ENCODE measurements at places on chromosomes 5 and 9.

DNA sequence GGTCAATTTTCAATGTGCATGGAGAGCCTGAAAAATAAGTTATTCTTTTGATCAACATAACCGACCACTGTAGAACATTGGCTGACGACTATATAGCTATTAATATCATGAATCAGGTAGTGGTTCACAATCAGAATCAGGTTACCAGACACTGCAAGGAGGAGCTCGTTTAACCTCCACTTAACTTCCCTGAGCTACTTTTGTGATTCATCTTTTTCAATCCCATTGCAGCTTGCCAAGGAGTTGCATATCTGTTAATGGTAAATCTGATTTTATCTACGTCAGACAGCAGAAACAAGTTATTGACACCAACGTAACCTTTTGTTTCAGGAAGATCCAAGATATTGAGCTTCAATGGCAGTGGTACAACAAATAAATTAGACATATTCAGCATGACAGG is 2263.8 kb upstream of the ACO1 start:
- DNase-seq, result no peak

GRCh38 chr5:98679963-98680362 is 93.5 kb upstream of the RGMB start:
- DNase-seq, result no peak

DNA sequence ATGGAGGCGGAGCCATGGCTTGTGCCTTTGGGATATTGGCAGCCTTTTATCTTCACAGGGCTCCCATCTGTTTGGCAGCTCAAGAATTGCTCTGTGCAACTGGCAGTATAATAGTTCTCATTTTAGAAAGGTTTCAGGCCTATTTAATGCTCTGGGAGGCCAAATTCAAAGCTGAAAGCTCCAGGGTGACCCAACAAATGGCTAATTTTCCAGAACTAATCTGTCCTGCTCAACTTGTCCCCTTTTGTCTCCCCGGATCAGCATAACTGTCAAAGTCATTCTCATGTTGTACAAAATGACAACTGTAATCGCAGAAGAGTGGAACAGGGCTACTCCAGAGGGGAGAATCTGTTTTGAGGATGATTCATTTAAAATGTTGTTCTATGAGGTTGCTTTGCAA is 52.6 kb upstream of the CXCL14 start:
- no peak for DNase-seq

DNA sequence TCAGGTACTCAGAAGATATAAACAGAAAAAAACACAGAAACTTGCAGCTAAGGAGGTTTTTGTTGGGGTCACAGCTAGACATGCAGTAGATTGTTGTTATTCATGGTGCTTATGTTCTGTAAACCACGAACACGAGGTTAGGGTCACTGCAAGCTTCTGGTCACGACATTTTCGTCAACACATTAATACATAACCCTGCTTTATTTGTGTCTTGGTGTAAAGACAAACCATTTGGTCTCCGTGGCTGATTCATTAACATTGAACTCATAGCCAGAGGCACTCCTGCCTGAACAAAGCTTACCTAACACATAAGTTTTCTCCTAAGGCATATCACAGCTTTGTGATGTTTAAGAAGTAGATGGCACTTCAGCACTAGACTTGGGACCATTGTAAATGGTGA is 16.9 kb downstream of the TEK start:
- DNase-seq, result no peak

- DNase-seq, result no peak
These were observed 2.5 kb downstream of the CD14 start for GRCh38 chr5:140630292-140631035.

- no peak for DNase-seq
These were observed 85.3 kb upstream of the SARDH start for GRCh38 chr9:133823189-133824105.

- DNase-seq, result no peak
These were observed 21.0 kb downstream of the ISL1 start for GRCh38 chr5:51404255-51404654.

DNA sequence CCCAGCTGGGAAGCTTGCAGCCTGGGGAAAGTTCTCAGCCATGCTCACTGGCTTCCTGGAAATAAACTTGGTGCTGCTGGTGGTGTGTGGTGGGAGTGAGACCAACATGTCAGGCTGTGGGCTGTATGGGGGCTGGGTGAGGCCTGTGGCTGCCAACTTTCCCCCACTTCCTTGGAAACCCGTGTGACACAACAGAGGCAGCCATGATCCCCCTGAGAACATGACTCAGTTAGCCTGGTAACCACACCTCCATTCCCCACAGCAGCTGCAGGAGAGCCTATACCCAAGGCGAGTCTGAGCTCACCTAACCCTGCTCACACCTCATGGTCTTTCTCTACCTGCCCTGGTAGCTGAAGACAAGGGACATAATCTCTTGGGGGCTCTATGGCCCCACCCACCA is 72.7 kb upstream of the RGMB start:
- DNase-seq, result no peak

DNA sequence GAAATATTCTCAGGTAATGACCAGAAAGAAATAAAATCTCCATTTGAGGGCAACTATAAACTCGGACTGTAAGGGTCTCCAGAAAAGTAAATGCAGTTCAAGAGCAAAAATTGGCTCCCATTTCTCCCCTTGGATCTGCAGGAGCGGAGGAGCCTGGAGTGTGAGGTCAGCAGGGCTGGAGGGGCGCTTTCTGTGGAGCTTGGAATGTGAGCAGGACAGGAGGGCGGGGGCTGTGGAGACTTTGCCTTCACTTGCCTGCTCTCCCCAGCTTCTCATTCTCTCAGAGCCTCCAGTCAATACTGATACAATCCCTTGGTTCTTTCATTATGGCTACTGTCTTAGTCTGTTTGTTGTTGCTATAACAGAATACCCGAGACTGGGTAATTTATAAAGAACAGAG is 162.8 kb upstream of the ANKH start:
- no peak for DNase-seq

DNA sequence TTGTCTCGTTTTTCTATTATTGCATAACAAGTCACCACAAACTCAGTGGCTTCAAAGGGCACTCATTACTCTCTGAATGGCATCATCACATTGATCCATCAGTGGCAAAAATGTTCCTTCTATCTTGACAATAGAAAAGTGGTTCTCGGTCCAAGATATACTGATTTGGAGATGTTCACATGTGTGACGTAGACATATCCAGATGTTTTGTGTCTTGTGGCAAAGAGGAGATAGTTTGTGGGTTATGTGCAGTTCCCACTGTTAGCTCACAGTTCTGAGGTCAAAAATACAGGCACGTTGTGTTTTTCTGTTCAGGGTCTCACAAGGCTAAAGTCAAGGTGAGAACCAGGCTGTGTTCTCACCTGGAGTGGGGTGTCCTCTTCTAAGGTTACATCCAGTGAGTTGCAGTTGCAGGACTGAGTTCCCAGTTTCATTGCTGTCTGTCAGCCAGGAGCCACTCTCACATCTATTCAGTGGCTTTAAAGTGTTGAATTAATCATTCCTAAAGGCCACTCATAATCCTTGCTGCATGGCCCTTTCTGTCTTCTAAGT is 55.3 kb downstream of the GAS1 start:
- DNase-seq, result no peak

GRCh38 chr9:38443597-38443996 is 19.3 kb upstream of the IGFBPL1 start:
- no peak for DNase-seq

DNA sequence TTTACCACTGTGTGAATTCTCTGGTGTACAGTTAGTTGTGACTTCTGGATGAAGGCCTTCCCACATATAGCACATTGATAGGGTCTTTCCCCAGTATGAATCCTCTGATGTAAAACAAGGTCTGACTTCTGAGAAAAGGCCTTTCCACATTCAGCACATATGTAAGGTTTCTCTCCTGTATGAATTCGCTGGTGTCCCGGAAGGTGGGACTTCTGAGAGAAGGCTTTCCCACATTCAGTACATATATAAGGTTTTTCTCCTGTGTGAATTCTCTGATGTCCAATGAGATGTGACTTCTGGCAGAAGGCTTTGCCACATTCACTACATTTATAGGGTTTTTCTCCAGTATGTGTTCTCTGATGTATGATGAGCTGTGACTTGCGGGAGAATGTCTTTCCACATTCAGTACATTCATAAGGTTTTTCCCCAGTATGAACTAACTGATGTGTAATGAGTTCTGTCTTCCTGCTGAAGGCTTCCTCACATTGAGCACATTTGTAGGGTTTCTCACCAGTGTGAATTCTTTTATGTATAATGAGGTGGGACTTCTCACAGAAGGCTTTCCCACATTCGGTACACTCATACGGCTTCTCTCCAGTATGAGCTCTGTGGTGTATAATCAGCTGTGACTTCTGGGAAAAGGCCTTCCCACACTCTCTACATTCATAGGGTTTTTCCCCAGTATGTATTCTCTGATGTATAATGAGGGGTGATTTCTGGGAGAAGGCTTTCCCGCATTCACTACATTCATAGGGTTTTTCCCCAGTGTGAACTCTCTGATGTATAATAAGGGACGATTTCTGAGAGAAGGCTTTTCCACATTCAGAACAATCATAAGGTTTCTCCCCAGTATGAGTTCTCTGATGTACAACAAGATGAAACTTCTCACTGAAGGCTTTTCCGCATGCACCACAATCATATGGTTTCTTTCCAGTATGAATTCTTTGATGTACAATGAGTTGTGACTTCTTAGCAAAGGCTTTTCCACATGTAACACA is 9.1 kb downstream of the ZNF300 start:
- DNase-seq, result no peak

GRCh38 chr9:136806067-136806466 is 1.7 kb upstream of the RABL6 start:
- DNase-seq, result no peak

- DNase-seq, result no peak
These were observed 77.9 kb upstream of the ATG10 start for GRCh38 chr5:81893961-81894360.

GRCh38 chr5:125837866-125838265 is 585.3 kb upstream of the GRAMD2B start:
- DNase-seq, result no peak

- DNase-seq, result no peak
These were observed 18.5 kb downstream of the TPPP start for GRCh38 chr5:674630-675011.

DNA sequence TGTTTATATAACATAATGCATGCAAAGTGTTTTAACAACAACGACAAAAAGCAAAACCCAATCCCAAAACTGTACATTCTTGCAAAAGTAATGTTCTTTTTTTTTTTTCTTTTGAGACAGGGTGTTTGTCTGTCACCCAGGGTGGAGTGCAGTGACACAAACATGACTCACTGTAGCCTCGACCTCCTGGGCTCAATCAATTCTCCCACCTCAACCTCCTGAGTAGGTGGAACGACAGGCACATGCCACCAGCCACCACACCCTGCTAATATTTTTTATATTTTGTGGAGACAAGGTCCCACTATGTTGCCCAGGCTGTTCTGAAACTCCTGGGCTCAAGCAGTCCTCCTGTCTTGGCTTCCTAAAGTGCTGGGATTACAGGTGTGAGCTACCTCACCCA is 13.6 kb upstream of the HAVCR1 start:
- no peak for DNase-seq

GRCh38 chr9:35723426-35723825 is 8.6 kb downstream of the TLN1 start:
- no peak for DNase-seq

DNA sequence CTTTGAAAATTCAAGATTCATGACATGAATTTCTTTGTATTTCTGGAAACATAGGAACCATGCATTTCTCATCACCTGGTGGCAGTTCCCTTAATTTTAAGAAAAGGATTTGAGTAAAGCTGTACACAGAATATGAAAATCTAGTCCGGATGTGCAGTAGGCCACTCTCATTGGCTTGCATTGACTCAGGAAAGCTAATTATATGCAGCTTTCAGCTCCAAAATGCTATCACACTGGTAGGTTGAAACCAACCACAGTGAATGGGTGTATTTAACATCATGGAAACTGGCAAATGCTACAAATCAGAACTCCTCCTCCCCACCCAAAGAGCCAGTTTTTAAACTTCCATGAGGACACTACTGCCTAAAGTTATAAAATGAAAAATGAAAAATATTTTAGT is 161.6 kb upstream of the FBXL17 start:
- no peak for DNase-seq

GRCh38 chr5:169178754-169179153 is 122.2 kb downstream of the SLIT3 start:
- DNase-seq, result no peak

DNA sequence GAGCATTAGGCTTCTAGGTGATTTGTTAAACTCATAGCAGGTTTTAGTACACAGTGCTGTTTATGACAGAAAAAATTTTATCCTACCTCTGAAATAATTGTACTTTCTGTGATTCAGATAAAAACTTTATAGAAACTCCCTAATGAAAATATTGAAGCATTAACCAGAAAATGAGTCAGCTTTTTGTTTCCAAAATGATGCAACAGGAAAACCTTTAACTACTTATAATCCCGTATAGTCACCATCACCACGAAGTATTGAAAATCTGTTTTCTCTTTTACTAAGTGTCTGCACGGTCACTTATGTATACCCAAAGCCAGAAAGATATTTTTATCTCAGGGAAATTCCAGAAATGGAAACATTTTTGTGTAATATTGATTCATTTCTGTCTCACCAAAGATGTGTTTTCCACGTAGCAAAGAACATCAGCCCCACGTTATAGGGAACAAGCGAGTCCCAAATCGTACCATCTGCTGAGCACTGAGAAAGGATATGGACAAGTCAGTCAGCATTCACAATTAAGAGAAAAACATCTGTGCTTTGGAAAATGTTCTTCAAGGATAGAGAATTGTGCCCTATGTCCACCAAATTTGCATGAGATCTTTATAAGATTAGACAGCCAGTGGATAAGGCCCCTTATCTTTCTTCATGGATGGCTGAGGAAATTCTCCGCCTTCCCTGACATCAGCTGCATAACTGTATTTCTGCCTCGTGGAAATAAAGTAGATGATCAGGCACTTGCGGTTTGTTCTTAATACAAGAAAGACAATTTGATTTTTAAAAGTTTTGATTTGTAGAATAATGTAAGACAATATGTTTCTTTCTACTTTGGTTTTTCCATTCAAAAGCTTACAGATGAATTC is 41.9 kb downstream of the TNFAIP8 start:
- DNase-seq, result no peak

- DNase-seq, result no peak
These were observed 251.1 kb downstream of the EBF1 start for GRCh38 chr5:158848634-158849033.

DNA sequence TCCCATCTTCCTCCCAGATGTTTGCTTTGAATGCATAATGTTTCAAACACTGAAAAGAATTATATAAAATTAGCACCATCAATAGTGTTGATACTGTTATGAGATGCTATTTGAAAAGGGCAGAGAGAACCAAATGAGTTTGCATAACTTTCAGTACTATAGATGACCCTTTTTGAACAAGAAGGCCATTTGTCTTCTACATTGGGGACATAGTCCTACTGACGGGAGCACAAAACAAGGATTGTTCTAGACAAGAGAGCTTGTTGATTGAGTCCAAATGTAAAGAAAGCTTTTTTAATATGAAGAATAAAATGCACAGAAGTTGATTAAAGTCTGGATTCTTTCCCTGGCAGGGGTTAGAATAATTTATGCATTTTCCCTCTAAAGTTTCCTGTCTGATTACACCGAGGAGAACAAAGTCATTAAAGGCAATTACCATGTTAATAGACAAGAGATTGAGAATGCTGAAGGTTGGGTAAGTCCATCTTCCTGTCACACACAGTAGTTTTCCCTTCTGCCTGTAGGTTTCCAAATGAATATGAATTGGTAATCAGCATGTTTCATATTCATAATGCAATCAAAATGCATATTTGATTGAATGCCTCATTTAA is 32.8 kb upstream of the ADCY2 start:
- no peak for DNase-seq

- DNase-seq, result no peak
These were observed 37.5 kb downstream of the GSN start for GRCh38 chr9:121305269-121305994.
